ENCODE measurements at places on chromosomes 1 and 21. TPM values are rescaled to one million over a fixed set of nuclear protein-coding genes. Genes with fewer than 3 reads are reported as not detected.

- no peak for DNase-seq
Measured at GRCh38 chr1:51564124-51564523, 45.1 kb upstream of the EPS15 start.

GRCh38 chr1:31650161-31651088 is 5.7 kb upstream of the PEF1 start:
- no peak for DNase-seq

The PGLYRP4 gene
- polyA plus RNA-seq: not detected

GRCh38 chr1:162530307-162530987 is 31.1 kb upstream of the UAP1 start:
- no peak for DNase-seq

GRCh38 chr1:208778417-208778816 is 534.2 kb upstream of the PLXNA2 start:
- no peak for DNase-seq

DNA sequence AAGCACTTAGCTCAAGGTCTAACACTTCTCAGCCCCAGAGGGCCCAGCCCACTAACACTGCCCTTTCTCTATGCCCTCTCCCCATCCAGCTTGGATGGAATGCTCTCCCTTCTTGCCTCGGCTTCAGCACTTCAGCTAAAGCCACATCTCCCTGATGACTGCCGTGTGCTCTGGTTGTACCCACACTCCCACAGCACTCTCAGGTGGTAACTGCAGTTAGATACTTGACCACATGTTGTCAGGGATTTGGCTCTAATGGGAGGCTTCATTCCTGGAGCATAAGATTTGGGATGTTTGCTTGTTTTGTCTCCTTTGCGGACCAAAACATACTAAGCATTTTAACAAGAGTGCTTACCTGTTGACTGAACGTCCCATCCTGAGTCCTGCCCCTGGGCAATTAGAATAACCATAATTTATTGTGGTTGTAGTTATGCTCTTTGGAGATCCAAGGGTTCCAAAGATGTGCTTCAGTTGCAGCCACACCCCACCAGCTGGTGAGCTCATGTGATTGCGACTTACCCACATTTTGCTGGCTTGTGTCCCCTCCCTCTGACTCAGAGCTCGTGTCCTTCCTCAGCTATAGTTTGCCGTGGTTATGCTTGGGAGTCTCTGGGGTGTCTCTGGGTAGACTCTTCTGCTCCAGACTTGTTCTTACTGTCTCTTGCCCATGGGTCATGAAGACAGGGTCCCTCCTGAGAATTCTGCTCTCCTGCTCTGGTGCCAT is 7.7 kb upstream of the SLC26A9 start:
- DNase-seq: no peak

DNA sequence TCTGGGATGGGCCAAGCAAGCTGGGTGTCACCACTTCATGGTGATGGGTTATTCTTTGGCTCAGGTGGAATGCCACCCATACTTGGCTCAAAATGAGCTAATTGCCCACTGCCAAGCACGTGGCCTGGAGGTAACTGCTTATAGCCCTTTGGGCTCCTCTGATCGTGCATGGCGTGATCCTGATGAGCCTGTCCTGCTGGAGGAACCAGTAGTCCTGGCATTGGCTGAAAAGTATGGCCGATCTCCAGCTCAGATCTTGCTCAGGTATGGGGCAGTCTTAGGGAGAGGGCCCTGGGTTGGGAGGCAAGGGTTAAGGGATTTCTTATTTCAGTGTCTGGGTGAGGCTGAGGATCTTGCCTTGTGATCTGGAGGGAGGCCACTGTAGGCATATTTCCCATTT is 15.4 kb upstream of the NASP start:
- DNase-seq: no peak

The NBPF3 gene
- 6.1 TPM for polyA plus RNA-seq

DNA sequence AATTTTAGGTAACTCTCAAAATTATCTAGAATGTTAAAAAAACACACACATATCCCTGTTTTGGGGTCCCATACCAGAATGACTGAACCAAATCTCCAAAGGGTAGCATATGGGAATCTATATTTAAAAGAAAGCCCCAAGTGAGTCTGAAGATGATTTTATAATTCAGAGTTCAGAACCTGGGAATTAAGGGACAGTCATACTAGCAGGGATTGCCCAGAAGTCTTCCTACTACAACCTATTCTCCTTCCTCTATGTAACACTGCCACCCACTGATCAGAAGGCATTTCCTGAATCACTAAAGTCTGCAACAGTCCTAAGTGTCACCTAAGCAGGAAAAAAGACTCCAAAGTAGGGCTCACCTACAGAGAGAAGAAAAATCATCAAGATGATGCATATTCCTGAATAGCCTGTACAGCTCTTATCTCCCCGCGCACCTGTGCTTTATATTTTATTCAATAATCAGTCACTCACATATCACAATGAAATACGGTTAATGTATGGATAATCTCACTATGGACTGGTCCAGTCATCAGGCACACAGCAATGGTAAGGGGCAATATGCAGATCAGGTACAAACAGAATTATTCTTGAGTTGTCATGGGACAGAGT is 4.9 kb downstream of the RGS1 start:
- DNase-seq: no peak

All from forelimb muscle (tissue), 1 donor.